ENCODE measurements at places on chromosomes 5 and 9.

DNA sequence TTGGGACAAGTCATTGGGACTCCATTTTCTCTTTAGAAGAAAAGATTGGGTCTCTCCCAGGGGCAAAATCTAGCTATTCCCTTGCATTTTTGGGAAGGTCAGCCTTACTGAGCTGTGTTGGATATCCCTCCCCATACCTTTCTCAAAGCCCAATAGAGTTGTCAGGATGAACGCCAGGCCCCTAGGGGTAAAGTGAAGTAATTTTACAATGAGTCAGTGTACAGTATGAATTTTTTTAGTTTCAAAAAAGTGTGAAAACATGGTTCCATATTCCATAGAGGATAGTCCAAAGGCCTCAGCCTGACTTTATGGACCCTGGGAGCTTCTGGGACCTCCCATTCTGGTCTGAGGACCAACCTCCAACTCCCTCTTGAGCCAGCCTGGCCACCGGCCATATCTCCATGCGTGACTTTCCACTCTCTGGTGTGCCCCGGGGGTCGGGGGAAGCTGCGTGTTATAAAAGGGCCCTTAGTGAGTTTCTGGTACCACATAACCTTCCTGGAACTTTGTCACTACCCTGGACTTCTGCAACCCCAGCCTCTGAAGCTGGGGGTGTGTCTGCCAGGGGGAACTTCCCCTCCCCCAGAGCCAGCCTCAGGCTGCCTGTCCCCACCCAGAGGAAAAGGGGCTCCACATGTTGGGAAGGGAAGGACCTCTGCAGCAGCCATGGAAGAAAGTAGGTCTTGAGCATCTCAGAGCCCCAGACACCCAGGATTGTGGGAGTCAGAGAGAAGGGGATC, 52.4 kb upstream of the SYNPO start:
- no peak for DNase-seq

- DNase-seq, result no peak
Measured at GRCh38 chr5:61379677-61380076, 47.6 kb downstream of the ZSWIM6 start.

DNA sequence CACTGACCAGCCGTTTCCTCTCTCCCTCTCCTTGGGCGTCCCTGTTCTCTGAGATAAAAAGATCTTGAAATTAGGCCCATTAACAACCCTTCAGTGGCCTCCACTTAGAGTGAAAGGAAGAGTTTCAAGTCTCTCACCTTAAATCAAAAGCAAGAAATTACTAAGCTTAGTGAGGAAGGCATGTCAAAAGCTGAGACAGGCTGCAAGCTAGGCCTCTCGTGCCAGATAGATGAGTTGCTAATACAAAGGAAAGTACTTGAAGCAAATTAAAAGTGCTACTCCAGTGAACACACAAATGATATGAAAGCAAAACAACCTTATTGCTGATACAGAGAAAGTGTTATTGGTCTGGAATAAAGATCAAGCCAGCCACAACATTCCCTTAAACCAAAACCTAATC, 331.3 kb upstream of the SEMA6A start:
- no peak for DNase-seq

DNA sequence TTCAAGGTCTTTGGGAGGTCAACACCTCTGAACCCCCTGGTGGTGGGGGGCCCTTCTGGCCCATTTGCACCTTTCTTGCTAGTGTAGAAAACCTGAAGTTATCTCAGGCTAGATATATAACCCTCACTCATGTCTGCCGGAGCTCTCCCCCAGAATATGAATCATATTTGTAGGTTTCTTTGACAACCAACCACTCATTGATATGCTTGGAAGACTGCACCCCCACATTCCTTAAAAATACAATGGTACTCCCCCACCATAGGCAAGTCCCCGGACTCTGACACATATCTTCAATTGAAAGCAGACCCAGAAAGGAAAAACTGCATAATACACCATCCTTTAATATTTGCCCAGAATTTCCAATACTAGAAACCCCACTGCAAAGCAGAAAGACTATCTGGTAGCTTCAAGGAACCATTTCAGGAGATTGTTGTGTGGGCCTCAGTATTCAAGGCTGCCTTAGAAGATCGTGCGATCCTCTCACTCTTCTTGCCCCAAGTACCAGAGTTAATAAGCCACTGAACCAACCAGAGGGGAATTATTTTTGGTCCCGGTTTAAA, 978 bp upstream of the UBE2B start:
- no peak for DNase-seq

- no peak for DNase-seq
Measured at GRCh38 chr5:67720162-67720772, 495.3 kb upstream of the PIK3R1 start.

DNA sequence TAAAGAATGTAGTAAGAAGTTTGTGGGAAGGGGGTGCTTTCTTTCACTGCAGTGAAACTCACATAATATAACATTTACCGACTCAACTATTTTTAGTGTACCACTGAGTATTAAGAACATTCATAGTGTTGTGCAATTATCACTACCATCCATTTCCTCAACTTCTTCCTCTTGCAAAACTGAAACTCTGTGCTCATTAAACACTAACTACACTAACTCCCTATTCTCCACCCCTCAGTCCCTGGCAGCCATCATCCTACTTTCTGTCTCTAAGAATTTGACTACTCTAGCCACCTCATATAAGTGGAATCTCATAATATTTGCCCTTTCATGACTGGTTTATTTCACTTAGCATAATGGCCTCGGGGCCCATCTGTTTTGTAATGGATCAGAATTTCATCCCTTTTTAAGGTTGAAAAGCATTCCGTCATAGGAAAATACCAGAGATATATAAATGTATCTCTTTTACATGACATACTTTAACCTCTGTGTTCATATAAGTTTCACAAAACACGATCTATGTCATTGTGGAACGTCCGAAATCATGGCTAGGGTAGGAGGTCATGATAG, 56.3 kb upstream of the DIRAS2 start:
- no peak for DNase-seq

DNA sequence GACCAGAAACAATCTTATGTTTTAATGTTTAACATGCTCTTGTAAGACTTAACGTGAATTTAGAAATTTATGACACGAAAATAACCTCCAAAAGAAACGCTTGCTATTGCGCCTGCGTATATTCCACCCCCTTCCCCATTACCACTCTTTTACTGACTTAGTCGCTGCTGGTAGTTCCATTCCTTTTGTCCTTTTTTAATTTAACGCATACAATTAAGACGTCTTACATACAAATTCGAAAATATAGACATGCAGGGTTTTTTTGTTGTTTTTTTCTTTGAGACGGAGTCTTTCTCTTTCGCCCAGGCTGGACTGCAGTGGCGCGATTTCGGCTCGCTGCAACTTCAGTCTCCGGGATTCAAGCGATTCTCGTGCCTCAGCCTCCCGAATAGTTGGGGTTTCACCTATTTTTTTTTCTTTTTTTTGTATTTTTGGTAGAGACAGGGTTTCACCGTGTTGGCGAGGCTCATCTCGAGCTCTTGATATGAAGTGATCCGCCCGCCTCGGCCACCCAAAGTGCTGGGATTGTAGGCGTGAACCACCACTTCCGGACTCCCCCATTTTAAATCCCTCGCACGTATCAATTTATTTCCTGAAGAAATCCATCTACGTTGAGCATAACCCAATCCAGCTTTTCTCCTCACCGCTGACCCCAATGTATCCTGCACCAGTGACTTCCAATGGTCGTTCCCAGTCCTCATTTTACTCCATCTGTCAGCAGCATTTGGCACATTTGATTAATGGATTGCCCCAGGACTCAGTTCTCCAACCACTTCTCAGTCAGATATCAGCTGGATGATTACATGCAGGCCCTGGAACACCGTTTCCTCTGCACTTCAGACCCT, 684 bp upstream of the MED7 start:
- peak; percentile 72 for DNase-seq

GRCh38 chr9:21831841-21832509, 29.5 kb downstream of the MTAP start:
- DNase-seq, result no peak

GRCh38 chr5:78787783-78788182, 139.2 kb upstream of the LHFPL2 start:
- no peak for DNase-seq

- DNase-seq, result no peak
Measured at GRCh38 chr5:69050214-69050613, 43.6 kb upstream of the SLC30A5 start.

GRCh38 chr5:132850066-132850465, 16.2 kb downstream of the GDF9 start:
- no peak for DNase-seq

- no peak for DNase-seq
Measured at GRCh38 chr5:73596705-73597328, 29.2 kb upstream of the ARHGEF28 start.

DNA sequence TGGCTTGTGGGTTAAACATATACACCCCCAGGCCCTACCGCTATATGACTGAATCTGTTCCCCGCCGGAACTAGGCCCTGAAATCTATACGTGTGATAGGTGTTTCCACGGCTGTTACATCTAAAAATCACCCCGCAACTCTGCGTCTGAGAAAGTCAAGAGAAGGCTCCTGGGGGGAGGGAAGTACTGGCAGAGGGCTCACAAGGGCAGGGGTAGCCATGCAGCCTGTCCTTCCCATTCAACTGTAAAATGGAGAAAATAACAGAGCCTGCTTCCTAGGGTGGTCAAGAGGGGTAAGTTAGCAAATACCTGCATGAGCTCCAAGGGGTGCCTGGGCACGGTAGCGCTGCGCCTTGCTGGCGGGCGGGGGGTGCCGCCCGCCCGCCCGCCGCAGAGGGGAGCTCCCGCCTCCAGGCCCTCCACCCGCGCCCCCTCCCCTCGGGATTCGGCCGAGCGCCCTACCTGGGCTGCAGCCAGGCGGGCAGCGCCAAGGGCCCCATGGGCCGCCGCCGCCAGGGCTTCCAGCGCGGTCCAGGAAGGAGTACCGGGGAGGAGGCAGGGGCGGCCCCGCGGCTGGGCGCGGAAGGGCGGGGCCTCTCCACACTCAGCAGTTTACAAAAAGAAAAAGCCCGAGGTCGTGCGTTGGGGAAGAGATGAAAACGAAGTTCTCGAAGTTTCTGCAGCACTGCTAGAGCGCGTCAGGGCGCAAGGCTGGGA, at the start of gene HACD4:
Gene HACD4 (minus strand): TSS at position 550 of the 717 bp plus-strand sequence. CDS start 50 bp downstream, at position 500.
- no peak for DNase-seq

- no peak for DNase-seq
Measured at GRCh38 chr5:3179220-3179619, 416.4 kb upstream of the IRX1 start.

- DNase-seq, result peak; percentile 15
Measured at GRCh38 chr9:130461218-130461630, 16.5 kb downstream of the ASS1 start.

- DNase-seq, result no peak
Measured at GRCh38 chr5:175347931-175348330, 96.1 kb downstream of the DRD1 start.

GRCh38 chr5:72845889-72846288, 29.4 kb downstream of the TNPO1 start:
- no peak for DNase-seq

DNA sequence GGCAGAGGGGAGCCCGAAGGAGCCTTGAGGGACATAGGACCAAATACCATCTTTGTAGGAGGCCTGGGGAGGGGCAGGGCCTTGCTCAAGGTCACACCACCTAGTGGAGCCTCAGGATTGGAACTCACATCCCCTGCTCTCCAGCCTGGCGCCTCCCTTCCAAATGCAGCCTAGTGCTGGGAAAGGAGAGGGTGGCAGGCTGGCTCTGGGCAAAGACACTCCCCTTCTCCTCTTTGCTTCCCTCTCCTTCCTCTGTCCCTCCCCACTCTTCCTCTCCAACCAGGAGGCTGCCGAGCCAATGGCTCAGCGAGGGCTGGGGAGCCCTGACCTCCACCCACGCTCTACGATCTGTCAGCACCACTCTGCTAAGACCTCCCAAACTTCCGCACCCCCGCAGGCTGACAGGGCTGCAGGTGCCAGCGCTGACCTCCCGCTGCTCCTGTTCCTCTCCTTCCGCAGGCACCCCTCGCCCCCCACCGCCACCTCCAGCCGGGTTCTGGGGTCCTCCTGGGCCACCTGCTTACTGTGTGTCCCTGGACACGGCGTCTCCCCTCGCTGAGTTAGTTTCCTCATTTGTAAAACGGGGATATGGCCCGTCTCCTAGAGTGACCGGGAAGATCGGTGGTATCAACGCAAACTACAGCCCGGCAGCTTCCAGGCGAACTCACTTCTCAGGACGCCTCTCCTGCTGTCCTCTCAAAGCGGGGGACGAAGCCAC, 52.9 kb downstream of the C9orf50 start:
- DNase-seq, result no peak

DNA sequence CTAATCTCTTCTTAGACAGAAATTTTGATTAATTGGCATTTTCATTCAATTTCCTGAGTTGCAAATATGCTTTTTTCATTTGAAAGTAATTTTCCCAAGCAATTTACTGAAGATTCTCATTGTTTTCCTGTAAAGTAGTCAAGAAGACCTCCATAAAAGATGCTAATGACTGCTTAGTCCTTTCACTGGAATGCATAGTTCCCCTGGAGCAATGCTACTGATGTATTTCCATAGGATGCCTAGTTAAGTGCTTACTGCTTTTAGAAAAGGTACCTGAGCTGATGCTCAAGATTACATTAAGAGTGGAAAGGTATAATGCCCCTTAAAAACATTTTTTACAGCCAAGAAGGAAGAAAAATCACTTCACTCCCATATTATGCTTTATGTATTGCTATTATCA, 109.2 kb upstream of the EMB start:
- no peak for DNase-seq

- no peak for DNase-seq
Measured at GRCh38 chr5:166823360-166823759, 1468.1 kb upstream of the WWC1 start.

- DNase-seq, result no peak
Measured at GRCh38 chr5:177189965-177190364, 56.4 kb downstream of the NSD1 start.

GRCh38 chr9:114849450-114849849, 43.6 kb upstream of the TNFSF15 start:
- DNase-seq, result no peak

GRCh38 chr5:95331358-95331757, 46.5 kb upstream of the MCTP1 start:
- DNase-seq, result no peak

DNA sequence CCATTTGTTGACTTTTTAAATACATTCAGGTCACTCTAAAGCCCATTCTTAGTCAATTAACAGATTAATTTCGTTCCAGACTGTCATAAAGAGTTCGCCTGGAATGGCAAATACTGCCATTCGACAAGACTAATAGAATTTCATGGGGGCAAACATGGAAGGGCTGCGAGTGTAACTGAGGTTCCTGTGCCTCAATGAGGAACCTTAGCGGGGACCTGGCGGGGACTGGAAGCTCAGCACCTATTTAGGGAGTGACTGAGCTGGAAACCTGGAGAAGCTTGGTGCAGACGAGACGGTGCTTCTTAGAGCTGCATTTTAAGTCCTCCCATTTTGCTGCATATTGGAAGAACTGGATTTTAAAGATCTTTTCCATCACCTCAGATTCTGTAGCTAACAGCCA, 3.4 kb downstream of the VCAN start:
- DNase-seq, result no peak

All from cerebellar nuclear complex (tissue), 1 donor.